ENCODE measurements at places on chromosomes 5 and 9. TPM values are rescaled to one million over a fixed set of nuclear protein-coding genes. Genes with fewer than 3 reads are reported as not detected.

Gene ADGRD2
- not detected for total RNA-seq

Gene PCA3
- total RNA-seq: under 0.01 TPM

Gene FOXD4
- not detected for total RNA-seq

Gene SH3TC2
- total RNA-seq: 4.8 TPM

Gene FRMD3
- 1.4 TPM for total RNA-seq

Gene CKMT2
- total RNA-seq: 25.2 TPM

Gene SPACA9
- 2.1 TPM for total RNA-seq

Gene HACD4
- 9.1 TPM for total RNA-seq

Gene ZFAND5
- 113 TPM for total RNA-seq

Gene BAAT
- total RNA-seq: under 0.01 TPM

Gene GRIN1
- under 0.01 TPM for total RNA-seq

Gene TERT
- total RNA-seq: under 0.01 TPM

Gene SHC3
- 25.5 TPM for total RNA-seq

Gene PTPRD
- total RNA-seq: 8.9 TPM

Gene AHRR
- 26.7 TPM for total RNA-seq

All from uterine smooth muscle cell (primary cell).